ENCODE measurements at places on chromosomes 2 and 18.

- no peak for DNase-seq
Observed at GRCh38 chr2:10336283-10336682, 33.6 kb downstream of the HPCAL1 start.

GRCh38 chr2:100831158-100831750 lies 11.3 kb downstream of the NPAS2 start:
- DNase-seq = no peak

DNA sequence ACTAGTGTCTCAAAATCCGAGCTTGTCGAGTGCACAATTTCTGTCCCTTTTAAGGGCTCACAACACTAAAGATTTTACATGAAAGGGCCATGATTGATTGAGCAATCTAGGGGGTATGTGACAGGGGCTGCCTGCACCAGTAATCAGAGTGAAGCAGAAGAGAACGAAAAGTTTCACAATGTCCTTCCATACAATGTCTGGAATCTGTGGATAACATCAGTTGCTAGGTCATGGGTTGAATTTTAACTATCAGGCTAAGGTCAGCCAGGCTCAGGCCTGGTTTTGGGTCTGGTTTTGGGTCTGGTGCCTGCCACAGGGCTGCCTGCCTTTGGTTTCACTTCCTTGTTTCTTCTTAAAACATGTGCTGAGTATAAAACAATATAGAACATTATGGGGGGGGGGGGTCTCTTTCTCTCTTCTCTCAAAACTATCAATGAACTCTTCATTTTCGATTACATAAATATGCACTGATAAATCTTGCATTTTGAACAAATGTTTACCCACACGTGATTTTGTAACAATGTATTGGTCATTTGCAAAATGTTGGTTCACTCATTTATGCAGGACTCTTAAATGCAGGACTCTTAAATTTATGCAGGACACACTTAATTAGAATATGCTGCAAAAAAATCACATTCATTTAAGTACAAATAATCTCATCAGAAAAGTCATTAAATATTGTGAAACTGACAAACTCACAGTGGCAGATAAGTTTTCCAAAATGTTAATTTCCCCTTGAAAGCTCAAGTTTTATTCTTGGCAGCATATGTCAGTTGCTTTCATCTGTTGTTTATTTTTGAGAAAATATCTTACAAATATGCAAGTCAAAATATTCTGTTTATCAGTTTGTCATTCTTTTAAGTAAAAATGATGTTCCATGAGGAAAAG lies 290.5 kb upstream of the KYNU start:
- no peak for DNase-seq

- DNase-seq = no peak
Observed at GRCh38 chr2:12684471-12684936, 32.2 kb upstream of the TRIB2 start.

DNA sequence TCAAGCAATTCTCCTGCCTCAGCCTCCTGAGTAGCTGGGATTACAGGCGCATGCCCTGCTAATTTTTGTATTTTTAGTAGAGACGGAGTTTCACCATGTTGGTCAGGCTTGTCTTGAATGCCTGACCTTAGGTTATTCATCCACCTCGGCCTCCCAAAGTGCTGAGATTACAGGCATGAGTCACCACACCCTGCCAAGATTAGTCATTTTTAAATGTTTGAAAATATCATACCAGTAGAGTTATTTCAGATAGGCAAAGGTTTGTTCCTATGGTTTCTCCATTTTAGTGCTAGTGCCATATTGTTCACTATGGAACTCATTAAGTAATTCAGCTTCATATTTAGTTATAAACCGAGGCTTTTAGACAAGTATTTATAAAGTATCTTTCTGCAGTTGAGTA lies 52.3 kb downstream of the HIBCH start:
- DNase-seq = no peak

All from activated naive CD4-positive, alpha-beta T cell (primary cell).